HL-60 (cell line): ENCODE measurements at places on chromosomes 12 and 14.

GRCh38 chr14:20622816-20623291 lies 18.6 kb downstream of the OR6S1 start:
- no peak for DNase-seq

- DNase-seq: peak; percentile 84
Measured at GRCh38 chr12:104108755-104109445, 29.1 kb downstream of the NFYB start.

DNA sequence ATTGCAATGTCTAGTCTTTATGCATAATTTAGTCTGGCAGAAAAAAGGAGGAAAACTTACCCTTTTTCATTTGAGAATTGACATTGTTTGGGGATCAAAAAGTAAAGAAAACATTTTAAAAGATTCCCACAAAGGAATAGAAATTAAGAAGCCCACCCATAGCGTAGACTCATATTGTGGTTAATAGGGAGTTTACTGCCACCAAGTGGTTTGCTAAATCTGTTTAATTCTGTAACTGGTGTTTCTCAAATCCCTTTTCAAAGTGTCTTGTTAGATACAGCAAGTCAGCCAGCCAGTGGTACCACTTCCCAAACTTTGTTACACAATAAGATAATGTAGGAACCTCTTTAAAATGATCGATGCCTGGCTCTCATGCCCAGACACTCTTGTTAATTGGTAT lies 180.3 kb downstream of the IPO8 start:
- no peak for DNase-seq

DNA sequence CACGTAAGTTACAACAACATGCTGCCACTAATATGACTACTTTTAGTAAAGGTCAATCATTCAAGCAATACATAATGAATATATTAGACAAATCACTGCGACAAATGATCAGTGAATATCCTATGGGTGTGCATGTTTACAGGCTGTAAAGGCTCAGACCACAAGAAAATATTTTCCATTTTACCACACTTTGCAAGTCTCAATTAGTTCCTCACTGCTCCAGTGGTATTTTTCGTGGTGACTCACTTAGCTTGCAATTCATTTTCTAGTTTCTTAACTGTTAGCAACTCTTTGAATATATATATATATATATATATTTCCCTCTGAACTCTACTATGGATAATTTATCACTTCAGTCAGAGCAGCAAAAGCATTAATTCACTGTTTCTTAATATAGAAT lies 96.9 kb downstream of the EML5 start:
- no peak for DNase-seq

- no peak for DNase-seq
Measured at GRCh38 chr14:90140298-90140955, 78.6 kb downstream of the KCNK13 start.

- DNase-seq: no peak
Measured at GRCh38 chr12:52689239-52689638, 9.0 kb upstream of the KRT1 start.

DNA sequence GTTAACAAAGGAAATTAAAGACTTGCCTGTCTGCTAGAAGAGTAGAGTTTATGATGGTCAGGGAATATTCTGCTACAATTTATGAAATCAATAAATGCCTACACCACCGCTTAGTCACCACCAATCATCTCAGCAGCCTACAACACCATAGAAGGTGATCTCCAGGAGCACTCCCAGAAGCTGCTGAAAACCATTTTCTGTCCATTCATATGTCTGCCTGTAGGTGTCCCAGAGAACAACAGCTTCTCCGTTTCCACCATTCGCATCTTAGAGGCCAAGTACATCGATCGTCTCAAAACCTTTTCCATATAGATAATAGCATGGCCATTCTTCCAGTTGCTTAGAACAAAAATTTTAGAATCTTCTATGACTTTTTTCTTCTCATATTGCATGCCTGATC lies 303.4 kb downstream of the KCNC2 start:
- DNase-seq: no peak

- no peak for DNase-seq
Measured at GRCh38 chr14:35430459-35431199, 26.1 kb upstream of the NFKBIA start.

- DNase-seq: no peak
Measured at GRCh38 chr14:24459331-24459730, 16.8 kb upstream of the SDR39U1 start.
